ENCODE measurements at places on chromosomes 1 and 21.

DNA sequence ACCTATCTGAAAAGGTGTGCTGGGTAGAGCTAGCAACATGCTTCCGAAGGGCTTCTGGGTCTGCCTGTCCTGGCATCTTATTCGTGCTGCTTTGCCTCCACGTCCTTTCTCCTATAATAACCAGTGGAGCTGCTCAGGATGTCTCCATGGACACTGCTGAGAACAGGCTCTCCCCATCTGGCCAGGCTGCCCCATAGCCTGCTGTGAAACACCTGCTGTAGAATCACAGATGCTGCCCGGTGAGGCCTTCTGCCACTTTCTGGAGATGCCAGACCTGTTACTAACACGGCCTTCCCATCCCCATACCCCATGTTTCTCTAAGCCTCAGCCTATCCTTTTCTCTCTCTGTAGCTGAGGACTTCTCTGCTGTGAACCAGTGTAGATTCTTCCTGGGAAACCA, 120.5 kb downstream of the IER5 start:
- no peak for DNase-seq

- no peak for DNase-seq
Observed at GRCh38 chr21:28754862-28755261, 237.8 kb downstream of the LTN1 start.

- no peak for DNase-seq
Observed at GRCh38 chr1:104156738-104157137, 407.0 kb downstream of the AMY1C start.

DNA sequence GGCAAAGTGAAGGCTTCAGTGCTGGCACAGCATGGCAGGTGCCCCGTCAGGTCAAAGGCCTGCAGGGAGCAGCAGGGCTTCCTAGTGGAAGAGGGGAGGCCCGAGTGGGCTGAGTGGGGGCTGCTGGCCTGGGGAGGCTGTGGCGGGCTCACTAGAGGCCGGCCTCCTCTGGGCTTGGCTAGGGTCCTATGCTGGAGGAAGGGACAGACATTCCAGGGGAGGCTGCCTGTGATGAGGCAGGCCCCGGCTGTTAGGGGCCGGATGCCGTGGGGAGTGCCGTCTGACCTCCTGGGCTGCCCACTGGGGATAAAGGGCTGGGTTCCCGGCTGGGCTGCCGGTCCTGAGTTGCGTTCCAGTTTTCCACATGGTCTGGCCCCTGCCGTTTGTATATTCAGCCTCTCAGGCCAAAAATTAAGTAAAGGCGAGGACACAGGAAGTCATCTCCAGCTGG, 21.1 kb downstream of the PRXL2B start:
- no peak for DNase-seq

DNA sequence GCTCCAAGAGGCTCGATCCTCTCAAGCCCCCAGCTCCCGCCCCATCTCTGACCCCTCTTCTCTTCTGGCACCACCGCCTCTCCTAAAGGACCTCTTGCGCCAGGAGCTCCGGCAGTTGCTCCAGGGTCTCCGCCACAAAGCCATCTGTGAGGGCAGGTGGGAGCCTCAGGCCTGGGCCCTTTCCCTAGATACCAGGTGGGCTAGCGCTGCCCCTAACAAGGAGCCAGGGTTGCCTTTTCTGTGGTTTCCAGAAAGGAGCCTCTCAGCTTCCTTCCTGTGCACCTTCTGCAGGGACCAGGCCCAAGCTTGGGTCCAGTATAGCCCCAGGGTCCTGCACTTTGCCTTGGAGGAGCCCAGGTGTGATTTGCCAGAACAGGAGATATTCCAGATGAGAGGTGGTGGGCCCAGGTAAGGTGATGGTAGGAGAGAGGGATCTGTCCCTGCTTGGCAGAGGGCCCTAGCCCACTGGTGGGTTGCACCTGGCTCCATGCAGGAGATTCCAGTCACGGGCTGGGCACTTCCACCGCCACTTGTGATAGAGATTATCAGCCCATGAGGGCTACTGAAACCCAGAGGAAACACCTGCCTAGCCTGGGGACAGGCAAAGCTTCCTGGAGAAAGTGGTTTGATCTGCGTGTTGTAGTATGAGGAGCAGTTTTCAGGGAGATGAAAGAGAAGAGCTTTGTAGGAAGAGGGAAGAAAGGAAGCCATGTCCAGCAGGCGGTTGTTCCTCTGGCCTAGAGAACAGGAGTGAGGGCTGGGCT, 1.0 kb downstream of the CCDC24 start:
- no peak for DNase-seq

DNA sequence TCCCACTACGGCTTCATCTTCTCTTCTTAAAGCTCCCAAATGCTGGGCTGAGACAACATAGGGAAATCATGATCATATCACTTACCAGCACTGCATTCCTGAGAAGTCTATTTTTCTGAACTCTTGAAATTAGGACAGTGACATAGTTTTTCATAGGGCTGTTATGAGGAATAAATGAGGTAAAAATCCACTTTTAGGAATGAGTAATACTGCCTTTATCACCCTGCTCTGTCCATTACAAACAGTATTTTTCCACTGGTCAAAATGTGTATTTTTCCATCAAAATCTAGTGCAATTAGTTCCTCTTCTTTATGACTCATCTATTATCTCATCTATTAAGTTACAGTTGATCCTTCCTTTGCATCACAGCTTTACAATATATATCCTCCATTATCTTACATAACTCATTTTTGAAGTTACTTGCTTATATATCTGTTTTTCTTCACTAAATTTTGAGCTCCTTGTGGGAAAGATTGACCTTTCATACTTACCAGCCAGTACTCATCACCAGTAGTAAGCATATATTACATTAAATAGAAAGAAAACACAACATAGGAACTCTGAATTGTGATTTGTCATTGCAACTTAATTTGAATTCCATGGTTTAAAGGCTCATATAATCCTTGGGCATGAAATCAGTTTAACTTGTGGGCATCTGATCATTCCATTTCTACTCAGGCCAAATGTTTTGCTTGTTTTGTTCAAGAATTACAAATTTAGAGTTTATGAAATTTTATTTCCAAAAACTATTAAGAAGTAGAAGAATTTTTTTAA, 37.1 kb downstream of the PRRX1 start:
- DNase-seq: no peak

GRCh38 chr1:177566495-177566894, 395.7 kb downstream of the BRINP2 start:
- DNase-seq: no peak

DNA sequence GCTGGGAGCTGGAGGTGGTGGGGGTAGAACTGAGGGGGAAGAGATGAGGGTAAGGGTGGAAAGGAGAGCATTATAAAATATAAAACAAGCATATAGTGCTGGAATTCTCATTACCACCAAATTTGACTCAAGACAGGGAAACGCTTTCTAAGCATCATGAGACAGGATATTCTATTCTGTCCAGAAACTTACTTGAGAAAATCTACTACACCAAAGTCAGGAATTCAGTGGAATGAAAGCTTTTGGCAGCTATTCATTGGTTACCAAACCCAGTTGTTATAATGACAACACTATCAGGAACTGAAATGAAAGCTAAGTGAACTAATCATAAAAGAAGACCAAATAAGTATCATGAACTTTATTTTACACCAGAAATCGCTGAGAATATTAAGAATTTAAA, 14.5 kb downstream of the AIDA start:
- DNase-seq: no peak

- no peak for DNase-seq
Observed at GRCh38 chr1:110393286-110393685, 2.5 kb upstream of the SLC16A4 start.

DNA sequence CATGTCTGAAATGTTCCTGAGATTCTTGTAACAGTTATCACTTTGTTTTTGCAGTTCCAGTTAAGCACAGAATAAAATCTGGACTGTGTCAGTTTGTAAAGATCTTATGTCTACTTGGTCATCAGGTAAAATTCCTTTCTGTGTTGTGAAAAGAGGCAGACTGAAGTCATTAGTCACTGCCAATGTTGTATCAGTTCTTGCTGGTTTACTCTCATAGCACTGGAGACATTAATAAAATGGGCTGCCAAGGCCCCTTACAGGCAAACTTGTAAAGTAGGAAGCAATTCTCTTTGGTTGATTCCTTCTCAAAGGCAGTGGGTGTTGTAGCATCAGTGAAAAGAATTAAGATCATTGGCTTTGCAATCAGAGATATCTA, 61.4 kb upstream of the ST6GALNAC3 start:
- no peak for DNase-seq

GRCh38 chr1:110155878-110156522, 5.7 kb downstream of the SLC6A17 start:
- peak; percentile 11 for DNase-seq

DNA sequence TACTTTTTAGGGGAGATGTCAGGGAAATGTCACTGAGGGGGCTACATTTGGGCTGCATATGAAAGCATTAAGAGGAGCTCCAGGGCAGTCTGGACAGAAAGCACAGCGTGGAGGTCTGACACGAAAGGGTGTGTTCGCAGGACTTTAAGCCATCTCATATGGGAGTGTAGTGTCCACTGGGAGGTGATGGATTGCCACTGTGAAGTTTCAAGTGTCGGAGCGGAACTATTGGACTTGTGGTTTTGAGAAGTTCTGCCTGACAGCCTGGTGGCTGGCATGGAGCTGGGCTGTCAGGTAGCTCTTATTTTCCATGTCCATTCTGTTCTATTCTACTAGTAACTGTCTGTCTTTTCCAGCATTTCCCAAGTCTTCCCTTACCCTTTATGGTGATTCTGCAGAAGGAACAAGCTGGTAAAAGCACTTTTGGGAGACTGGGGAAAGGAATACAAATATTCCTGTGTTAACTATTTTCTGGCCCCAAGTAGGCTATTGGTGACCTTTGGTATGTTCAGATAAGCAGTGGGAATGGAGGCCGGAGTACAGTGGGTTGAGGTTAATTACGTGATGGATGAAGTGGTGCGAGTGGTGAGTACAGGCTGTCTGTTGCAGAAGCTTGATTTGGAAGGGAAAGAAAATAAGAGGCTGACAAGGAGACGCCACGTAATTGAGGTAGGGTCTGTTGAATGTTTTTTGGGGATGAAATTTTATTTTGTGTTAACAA, 19.3 kb downstream of the B3GALT5 start:
- no peak for DNase-seq

GRCh38 chr1:47510282-47510811, 72.5 kb downstream of the FOXD2 start:
- DNase-seq: no peak

- no peak for DNase-seq
Observed at GRCh38 chr1:116997636-116998035, 3.9 kb upstream of the CD101 start.

GRCh38 chr21:19120591-19120990, 717.0 kb upstream of the TMPRSS15 start:
- no peak for DNase-seq

DNA sequence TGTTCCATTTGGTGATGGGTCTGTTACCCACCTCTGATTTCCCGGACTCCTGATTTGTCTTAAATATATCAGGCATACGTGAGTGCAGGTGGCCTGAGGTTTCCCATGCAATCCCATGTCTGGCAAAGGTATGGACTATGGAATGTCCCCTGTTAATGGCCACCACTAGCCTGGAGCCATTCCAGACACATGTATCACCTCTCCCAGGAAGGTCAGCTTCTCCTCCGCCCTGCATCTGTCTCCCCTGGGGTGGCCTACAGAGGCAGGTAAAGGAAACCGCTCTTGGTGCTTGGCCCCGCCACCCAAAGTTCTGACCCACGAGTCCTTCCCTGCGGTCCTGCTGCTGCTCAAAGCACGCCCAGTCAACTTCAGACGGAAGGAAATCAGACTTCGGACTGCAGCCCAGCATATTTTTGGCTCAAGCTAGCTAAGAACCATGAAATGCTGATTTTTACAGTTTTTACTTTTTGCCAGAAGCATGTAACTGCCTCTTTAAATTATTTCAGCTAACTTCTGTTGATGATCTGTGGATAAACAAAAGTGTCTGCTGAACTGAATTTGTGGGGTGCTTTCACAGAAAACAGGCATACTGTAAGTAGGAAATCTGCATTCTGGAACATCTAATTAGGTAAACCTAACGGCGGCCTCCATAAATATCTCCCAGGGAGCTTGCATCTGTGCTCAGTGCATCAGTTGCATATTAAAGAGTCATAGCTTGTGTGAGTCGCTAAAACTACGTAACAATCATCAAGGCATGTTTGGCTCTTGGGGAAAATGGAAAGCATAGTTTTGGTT, 105.9 kb downstream of the PCP4 start:
- DNase-seq: no peak

- DNase-seq: no peak
Observed at GRCh38 chr21:42230178-42230577, 11.2 kb downstream of the ABCG1 start.

DNA sequence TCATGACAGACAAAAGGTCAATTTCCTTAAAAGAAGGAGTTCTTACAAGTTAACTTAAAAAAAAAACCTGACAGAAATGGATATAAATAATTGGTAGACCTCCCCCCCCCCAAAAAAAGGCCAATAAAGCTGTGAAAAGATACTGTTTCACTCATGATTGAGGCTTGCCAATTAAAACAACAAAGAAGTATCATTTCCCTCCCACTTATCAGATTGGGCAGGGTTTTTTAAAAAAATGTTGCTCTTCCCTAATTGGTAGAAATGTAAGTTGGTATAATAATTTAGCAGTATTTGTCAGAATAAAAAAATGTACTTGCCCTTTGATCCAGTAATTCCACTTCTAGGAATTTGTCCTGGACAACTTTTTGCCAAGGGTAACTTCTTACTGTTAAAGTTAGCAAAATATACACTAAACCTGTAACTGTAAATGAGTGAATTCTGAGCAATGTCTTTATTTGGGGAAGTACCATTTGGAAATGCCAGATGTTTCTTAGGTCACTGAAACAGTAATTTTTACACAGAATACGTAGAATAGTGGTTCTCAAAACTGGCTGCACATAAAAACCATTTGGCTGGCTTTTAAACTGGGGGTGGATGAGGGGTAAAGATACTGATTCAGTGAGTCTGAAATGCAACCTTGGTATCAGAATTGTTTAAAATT, 17.5 kb downstream of the RNF2 start:
- DNase-seq: no peak

- no peak for DNase-seq
Observed at GRCh38 chr1:235583511-235584001, 66.0 kb downstream of the GNG4 start.

DNA sequence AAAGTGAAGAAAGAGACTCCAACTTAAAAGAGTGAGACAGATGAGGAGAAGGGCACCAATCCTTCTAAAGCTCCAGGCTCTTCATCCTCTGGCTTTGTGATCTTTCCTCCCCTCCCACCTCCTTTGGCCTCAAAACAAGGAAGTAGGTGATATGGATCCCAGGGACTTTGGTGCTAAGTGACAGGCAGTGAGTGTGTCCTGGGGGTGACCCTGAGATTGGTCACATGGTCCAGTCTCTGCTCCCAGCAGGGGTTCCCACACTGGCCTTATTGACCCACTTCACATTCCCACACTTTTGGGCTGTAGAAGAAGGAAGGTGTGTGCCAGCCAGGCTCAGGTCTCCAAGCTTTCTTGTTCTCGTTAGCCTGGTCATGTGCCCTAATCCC, 401.2 kb upstream of the PROX1 start:
- DNase-seq: no peak

All from activated CD4-positive, alpha-beta T cell treated with anti-CD3 and anti-CD28 coated beads, Interleukin-2, amount 50 U/mL, for 24 hours (primary cell).